ENCODE measurements at places on chromosomes 2 and 18. TPM values are rescaled to one million over a fixed set of nuclear protein-coding genes. Genes with fewer than 3 reads are reported as not detected.

SPDYA gene
- 0.24 TPM for total RNA-seq

RHBDD1 gene
- 10.6 TPM for total RNA-seq

DSG4 gene
- total RNA-seq: not detected

REG1A gene
- not detected for total RNA-seq

PARD3B gene
- 1.2 TPM for total RNA-seq

SPRED2 gene
- 30.9 TPM for total RNA-seq

BOK gene
- 21.8 TPM for total RNA-seq

CCDC121 gene
- 3.1 TPM for total RNA-seq

PIK3C3 gene
- total RNA-seq: 16.0 TPM

MAL gene
- not detected for total RNA-seq

ITPRID2 gene
- 56.8 TPM for total RNA-seq

GNAL gene
- 4.8 TPM for total RNA-seq

CNGA3 gene
- total RNA-seq: not detected

GPAT2 gene
- total RNA-seq: not detected

ROCK2 gene
- total RNA-seq: 25.9 TPM

GRB14 gene
- 5.2 TPM for total RNA-seq

IL1A gene
- 0.15 TPM for total RNA-seq

SULT1C4 gene
- total RNA-seq: not detected

LONRF2 gene
- total RNA-seq: 3.0 TPM

TRABD2A gene
- 9.9 TPM for total RNA-seq

LINC00305 gene
- total RNA-seq: not detected

TNS1 gene
- 8.2 TPM for total RNA-seq

ANKMY1 gene
- total RNA-seq: 12.0 TPM

Measured in A549 treated with CpdA at 1 μM for 4 hours (cell line).